Fibroblast of mammary gland (primary cell): ENCODE measurements at places on chromosomes 4 and X.

GRCh38 chr4:6071191-6071958 is 53.1 kb upstream of the C4orf50 start:
- no peak for DNase-seq

DNA sequence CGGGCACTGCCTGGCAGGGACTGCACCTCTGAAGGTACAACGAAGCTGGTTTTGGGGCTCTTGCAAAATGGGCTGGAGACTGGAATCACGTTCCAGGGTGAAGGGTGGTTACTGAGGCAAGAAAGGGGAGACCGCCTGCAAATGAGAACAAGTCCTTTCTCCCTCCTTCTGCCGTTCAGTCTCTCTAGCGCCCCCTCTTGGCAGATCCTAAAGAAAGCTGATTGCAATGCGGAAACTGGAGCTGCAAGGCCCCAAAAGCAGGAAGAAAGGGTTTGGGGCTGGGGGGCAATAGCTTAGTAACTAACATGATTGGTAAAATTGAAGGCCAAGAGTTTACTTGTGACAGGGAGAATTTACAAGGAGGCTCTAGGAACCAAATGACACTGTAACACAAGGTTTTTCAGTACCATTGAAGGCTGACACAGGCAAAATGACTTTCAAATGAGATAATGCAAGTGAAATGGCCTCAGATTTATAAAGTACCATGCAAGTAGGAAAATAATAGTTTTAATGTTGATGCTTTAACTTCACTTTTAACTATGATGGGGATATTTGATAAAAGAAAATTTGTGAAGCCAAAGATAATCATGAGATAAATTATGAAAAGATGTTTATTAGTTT is 222.7 kb upstream of the HAND2 start:
- peak; percentile 46 for DNase-seq

DNA sequence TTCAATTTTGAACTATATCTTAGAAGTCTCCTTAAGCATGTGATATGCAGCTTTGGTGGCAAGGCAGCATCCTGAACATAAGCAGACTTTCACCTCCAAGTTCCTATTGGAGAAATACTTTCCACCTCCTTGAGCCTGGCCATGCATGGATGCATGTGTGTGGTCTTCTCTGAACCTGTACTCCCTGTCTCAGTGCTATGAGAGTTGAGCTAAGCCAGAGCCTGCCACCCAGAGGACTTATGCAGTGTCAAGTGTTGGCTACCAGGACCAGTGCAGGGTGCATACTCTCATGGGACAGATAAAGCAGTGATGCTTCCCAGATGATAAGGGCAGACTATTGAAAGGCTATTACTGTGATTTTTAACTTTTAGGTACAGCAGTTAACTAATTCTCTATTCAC is 105.6 kb downstream of the TSPAN7 start:
- DNase-seq, result no peak

GRCh38 chr4:61128682-61129081 is 71.4 kb upstream of the ADGRL3 start:
- DNase-seq, result no peak

GRCh38 chrX:118181030-118181429 is 64.4 kb upstream of the KLHL13 start:
- DNase-seq, result peak; percentile 60

GRCh38 chrX:96455078-96455477 is 229.6 kb upstream of the DIAPH2 start:
- DNase-seq, result no peak

- DNase-seq, result no peak
These were observed 522.7 kb upstream of the HTR2C start for GRCh38 chrX:114061226-114061625.

- DNase-seq, result no peak
These were observed 16.0 kb downstream of the GSPT2 start for GRCh38 chrX:51759055-51759839.

- DNase-seq, result no peak
These were observed 34.7 kb downstream of the VSIG4 start for GRCh38 chrX:66004928-66005829.

GRCh38 chrX:50402886-50403285 is 67.7 kb downstream of the DGKK start:
- DNase-seq, result no peak

- no peak for DNase-seq
These were observed 423.2 kb downstream of the AFF2 start for GRCh38 chrX:148923631-148924030.

- DNase-seq, result no peak
These were observed 165.2 kb downstream of the SLC39A8 start for GRCh38 chr4:102180046-102180445.
